ENCODE measurements at places on chromosomes 6 and 20.

DNA sequence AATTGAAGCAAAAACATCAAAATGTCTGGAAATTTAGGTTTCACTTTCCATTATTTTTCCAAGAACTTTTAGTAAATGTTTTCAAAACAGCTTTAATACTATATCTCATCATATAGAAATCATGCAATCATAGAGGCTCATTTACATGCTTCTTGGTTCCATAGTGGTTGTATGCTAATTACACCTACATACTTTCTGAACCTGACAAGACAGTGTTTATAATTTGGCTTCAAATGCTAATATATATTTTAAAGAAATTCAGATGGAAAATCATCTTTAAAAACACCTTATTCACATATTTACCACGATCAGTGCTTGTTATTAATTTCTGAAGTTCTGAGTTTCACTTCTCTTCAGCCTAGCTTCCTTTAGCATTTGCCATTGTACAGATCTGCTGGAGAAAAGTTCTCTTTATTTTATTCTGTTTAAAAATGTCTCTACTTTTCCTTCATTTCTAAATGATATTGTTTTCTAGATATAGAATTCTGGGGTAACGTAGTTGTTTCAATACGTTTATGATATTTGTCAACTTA is 89.9 kb downstream of the PLCB1 start:
- DNase-seq = no peak

DNA sequence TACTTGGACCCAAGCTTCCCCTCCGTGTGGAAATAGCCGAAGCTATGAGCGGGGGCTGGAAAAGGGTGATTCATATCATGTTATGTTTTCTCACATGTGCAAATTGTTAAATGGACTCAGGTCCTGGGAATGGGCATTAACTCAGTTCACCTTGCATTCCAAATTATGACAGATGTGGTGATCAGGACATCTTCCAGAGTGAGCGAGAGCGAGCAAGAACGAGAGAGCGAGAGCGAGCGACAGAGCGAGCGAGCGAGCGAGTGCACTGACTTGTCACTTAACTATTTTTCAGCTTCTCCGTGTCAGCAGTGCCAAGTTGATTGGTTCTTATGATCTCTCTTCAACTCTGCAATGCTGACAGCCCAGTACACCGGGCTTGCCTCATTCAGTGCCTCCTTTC is 437.4 kb upstream of the NRSN1 start:
- no peak for DNase-seq

GRCh38 chr20:33896509-33896908 is 85.4 kb downstream of the CHMP4B start:
- no peak for DNase-seq

- DNase-seq = no peak
Measured at GRCh38 chr6:3664625-3665041, 86.9 kb downstream of the PXDC1 start.

GRCh38 chr6:56570413-56571359 is 72.0 kb downstream of the DST start:
- no peak for DNase-seq

GRCh38 chr6:2546901-2547300 is 203.8 kb downstream of the MYLK4 start:
- DNase-seq = no peak

DNA sequence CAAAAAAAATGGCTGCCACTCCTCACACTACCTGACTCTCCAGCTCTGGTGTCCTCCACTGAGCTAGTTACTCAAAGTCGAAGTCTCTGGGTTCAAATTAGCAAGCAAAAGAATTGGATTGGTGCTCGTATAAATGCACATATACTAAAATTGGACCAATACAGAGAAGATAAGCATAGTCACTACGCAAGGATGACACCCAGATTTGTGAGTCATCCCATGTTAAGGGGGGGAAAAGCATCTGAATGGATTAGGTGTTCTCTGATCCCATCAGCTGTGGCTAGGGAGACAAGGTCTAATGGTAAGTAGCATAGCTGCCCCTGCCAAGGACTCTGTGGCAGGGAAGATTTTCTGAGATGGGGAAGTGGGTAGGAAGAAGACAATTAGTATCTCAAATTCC is 18.3 kb upstream of the AMD1 start:
- DNase-seq = no peak

DNA sequence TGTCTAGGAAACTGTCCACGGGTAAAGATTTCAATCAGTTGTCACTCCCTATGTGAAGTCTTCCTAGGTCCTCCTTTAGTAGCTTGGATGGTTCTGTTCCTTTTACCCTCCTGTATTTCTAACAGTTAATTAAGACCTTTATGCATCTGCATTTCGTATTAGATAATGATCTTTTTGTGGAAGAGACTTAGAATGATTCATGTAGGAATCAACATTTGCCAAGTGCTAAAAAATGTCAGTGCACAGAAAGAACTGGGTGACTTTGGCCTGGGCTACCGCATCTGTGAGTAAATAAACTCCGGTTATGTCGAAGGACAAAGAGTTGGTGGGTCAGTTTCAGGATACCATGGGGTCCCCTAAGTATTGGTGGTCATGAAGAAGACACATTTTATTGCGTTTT is 918.0 kb downstream of the TFAP2A start:
- no peak for DNase-seq

GRCh38 chr6:111951497-111952085 is 78.3 kb upstream of the FYN start:
- no peak for DNase-seq

GRCh38 chr20:4328541-4328940 is 313.2 kb upstream of the RNF24 start:
- no peak for DNase-seq

- no peak for DNase-seq
Measured at GRCh38 chr6:72419966-72420365, 201.9 kb upstream of the KCNQ5 start.

GRCh38 chr6:143750877-143751276 is 73.1 kb downstream of the PHACTR2 start:
- no peak for DNase-seq

DNA sequence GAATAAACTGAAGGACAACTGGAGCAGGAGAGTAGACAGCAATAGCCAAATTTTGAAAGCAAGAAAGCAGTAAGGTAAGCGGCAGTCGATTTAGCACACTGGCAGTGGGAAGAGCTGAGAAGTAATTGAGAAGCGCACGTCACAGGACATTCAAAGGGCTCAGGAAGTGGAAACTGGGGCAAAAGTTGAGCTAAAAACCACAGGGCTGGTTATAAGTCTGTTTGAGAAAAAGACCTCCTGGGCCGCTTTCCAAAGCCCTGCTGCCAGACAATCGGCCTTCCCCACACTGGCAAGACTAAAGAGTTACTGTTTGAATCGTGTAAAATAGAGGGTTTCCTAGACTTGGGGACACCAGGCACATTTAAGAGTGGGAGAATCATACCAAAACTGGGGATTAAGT is 161.4 kb downstream of the DNAH8 start:
- DNase-seq = peak; percentile 50

- no peak for DNase-seq
Measured at GRCh38 chr6:165999279-165999678, 168.4 kb downstream of the TBXT start.

GRCh38 chr6:167056370-167056769 is 57.2 kb downstream of the CEP43 start:
- DNase-seq = peak; percentile 17

GRCh38 chr6:82957171-82957867 is 108.3 kb downstream of the UBE3D start:
- no peak for DNase-seq

- DNase-seq = no peak
Measured at GRCh38 chr6:39441986-39442385, 119.5 kb upstream of the KCNK16 start.

DNA sequence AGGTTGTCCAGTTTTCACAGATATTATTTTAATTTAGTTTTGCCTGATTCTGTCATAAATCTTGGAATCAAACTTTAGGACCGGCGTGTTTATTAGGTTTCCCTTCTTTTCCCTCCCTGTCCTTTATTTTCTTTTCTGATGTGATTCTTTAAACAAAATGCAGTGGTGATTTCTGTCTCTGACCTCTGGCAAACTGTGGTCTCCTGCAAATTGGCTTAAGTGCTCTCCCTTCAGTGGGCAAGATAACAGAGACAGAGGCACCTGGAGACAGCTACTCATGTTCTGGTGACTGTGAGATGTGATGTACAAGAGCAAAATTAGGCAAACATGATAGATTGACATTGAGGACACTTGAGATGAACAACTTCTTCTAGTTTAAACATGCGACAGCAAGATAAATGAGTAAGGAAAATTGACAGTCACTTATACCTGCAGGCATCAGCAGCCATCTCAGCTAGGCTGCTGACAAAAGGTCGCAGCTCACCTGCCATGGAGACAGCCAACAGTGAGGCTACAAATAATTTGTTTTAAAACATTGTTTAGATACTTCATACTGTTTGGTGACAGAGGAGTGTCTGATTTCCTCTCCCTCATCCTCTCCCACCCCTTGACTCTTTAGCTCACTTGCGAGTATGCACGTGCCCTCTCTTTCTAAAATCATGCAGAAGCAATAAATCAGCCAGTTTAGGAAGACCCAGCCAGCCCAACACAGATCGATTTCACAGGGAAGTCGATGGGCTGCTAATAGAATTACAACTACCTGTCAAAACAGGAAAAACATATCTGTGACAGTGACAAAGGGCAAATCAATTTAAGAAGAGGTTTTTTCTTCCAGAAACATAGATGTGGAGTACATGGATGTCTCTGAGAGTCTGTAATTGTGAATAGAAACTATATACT is 63.4 kb upstream of the MAP3K7 start:
- no peak for DNase-seq

DNA sequence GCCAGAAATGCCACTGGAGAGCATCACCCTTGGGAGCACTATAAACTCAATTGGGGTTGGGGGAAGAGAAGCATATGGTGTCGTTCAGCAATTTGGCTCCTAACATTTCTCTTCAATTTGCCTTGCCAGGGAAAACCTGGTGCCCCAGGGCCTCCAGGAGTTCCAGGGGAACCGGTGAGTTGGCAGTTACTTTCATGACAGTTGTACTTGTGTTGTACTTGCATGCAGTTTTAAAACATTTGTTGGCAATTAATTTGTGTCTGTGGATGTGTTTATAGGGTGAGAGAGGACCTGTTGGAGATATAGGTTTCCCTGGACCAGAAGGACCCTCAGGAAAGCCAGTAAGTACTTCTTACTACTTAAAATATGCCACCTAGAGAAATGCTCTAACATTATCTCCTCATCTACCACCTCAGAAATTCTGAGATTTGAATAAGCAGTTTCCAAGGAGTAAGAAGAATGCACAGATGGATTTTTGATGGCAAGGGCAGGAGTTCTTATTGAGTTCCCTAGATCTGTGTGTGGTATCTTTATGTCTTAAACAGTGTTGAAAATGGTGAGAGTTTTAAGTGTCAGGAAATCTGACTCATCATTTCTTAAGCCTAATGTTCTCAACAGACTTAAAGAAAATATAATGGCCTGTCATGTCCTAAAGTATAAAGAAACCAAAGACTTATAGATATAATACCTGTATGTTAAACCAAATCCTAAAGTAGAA is 122.5 kb downstream of the COL9A1 start:
- DNase-seq = no peak

DNA sequence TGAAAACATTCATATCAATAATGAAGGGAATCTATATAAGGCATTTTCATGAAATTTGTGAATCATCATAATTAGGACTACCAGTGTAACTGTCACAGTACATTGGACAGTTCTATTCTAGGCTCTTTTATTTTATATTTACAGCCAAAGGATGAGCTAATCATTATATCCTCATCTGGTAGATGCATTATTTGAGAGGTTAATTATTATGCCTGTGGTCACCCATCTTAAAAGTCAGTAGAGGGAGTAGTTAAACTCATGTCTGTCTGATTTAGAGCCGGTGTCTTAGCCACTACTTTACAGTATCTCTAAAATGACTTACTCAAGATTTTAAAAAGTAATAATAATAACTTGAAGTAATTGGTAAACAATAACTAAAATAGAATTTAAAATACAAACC is 899.3 kb upstream of the MAP3K7 start:
- no peak for DNase-seq

GRCh38 chr20:43843965-43844660 is 70.5 kb upstream of the TOX2 start:
- DNase-seq = no peak

DNA sequence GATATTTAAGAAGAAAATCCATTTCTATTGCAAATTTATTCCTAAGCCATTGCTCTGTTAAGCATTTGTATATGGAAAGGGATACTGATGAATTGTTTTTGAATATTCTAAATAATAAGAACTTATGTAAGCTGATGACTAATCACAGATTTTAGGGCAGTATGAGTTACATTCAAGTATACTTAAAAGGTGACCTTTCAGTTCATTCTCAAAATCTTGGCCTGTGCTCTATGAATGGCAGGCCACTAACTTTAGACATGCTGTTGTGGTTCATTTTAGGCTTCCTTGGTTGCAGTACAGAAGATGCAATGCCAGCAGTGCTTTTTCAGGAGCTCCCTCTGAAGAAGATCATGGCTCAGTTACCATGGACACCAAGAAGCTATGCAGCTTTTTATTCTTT is 380.4 kb downstream of the CENPW start:
- DNase-seq = no peak

DNA sequence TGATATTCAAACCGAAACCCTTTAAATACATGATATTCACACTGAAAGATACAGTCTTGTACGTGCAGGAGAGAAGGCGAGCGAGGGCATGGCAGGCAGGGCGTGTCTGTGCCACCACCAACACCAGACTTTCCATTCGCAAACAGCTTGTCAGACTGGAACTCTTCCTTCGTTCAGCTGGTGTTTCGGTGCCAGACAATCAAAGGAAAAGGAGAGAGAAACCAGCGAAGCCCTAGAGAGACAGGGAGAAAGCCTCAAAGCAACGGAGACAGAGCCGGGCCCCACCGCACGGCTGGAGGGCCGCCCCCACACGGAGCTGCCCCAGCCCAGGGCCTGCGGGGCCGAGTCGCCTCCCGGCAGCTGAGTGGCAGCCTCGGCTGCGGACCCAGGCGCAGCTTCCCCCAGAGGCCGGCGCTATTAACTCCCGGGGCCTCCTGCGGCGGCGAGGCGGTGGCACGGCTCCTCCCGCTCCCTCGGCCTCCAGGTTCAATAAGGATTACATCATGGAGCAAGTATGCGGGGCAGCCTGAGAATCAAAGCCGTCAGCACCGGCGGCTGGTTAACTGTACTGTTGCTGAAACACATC is 32.1 kb upstream of the NR2E1 start:
- no peak for DNase-seq

DNA sequence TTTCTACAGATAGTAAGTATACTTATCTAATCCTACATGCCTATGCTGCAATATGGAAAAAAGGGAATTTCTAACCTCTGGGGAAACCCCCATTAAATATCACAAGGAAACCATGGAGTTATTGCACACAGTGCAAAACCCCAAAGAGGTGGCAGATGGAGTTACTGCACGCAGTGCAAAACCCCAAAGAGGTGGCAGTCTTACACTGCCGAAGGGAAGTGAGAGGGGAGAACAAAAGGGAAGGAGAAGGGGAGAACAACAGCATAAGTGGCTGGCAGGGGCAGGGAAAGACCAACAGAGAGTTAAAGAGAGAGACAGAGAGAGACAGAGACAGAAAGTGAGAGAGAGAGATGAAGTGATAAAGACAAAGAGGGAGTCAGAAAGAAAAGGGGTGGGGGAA is 43.8 kb upstream of the EIF2S2 start:
- DNase-seq = no peak

GRCh38 chr20:20407891-20408805 is 40.2 kb downstream of the INSM1 start:
- DNase-seq = no peak

GRCh38 chr6:22364306-22364705 is 67.5 kb upstream of the PRL start:
- no peak for DNase-seq

GRCh38 chr6:52076791-52077179 is 10.6 kb downstream of the PKHD1 start:
- no peak for DNase-seq

- DNase-seq = no peak
Measured at GRCh38 chr6:163522033-163522432, 107.5 kb downstream of the QKI start.

Measured in T-helper 2 cell treated with Interferon-gamma antibody and Interleukin-4, amounts not matched to agents 5 μg/mL and 100 μg/mL, for 36 hours (primary cell).